CD4-positive, alpha-beta T cell treated with Interleukin-10 for 1 hour (primary cell): ENCODE measurements at places on chromosomes 2 and 18.

DNA sequence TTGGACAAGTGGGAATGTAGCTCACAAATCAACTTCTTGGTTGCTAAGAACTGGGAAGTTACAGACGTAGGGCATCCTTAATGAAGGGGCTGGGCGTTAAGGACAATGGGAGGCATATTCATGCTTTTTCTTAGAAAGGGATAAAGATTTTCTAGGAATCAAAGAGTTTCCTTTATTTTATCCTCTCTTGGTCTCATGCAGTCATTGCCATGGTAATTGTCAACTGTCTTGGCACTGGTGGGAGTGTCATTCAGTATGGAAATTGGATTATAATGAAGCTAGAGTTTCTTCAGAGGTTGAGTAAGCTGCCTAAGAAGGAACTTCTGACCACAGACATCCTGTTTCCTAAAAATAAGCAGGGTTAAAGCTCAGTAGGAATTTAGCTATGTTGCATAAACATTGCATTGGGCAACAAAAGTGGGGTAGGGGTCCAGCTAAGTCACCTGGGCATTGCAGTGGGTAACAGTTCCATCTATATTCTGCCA, 114.0 kb downstream of the LYPD6B start:
- DNase-seq = no peak

- no peak for DNase-seq
Observed at GRCh38 chr2:4291430-4291829, 588.1 kb downstream of the DCDC2C start.

DNA sequence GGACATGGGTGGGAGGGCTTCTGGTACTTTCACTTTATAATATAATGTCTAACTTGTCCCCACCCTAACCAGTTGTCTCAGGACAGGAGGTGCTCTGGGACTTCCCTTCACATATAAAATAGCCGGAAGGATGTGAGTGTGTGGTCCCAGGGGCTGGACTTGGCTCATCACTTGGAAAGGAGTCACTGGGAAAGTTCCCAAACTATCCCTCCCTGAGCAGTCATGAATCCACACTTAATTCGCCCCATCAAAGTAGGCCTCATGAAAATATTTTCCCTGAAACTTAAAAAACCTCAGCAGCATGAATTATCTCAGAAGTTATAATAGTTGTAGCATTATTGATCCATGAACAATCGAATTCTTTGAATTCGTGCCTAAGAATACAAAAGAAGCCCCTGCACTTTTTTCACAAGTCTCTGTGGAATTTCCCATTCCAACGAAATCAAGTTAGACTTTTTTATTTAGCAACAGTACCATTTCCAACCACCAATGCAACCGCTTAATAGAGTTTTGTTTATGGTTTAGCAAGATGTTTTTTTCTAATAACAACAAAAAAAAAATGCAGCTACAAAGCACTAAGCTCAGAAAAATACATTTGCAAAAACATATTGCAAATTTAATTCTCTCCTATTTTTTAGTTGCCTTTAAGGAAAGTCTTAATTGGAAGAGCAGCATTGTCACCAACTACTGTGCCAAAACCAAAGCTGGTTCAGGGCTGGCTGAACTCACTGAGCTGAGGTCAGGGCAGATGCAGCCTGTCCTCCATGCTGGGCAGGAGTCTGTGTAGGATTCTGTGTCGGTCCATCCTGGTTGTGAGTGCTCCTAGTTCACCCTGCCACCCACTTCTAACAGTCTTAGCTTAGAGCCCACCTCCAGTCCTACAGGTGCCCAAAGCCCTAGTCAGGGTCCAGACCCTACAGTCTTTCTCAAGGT, 68.8 kb upstream of the SPTBN1 start:
- no peak for DNase-seq

DNA sequence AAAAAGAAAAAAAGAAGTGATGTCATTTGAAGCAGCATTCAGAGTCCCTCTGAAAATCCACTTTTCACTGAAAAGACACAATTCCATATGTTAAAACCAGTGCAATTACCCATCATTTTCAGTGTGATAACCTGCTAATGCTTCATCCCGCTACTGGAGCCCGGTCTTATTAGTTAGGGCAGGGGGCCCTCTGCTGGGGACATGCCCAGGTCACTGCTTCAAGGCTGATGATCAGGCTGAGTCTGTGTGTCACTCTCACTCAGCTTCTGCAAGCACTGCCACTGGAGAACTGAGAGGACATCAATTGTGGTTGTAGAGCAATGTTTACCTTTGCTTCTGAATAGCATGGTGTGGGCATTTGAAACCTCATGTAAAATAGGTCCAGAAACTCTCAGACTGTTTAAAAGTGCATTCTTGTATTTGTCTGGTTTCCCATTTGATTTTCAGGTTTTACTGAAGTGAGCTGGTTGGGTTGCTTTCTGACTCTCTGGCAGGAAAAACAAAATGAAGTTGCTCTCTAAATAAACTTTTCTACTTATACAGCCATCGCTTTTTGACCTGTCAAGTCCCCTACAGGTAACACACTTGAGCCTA, 49.2 kb upstream of the NXPH2 start:
- peak; percentile 14 for DNase-seq

GRCh38 chr2:184589261-184589660, 9.1 kb upstream of the ZNF804A start:
- no peak for DNase-seq
